ENCODE measurements at places on chromosomes 1 and 21. TPM values are rescaled to one million over a fixed set of nuclear protein-coding genes. Genes with fewer than 3 reads are reported as not detected.
A peak's percentile ranks its signal among the peaks of the same experiment; 100 is the strongest.

DNA sequence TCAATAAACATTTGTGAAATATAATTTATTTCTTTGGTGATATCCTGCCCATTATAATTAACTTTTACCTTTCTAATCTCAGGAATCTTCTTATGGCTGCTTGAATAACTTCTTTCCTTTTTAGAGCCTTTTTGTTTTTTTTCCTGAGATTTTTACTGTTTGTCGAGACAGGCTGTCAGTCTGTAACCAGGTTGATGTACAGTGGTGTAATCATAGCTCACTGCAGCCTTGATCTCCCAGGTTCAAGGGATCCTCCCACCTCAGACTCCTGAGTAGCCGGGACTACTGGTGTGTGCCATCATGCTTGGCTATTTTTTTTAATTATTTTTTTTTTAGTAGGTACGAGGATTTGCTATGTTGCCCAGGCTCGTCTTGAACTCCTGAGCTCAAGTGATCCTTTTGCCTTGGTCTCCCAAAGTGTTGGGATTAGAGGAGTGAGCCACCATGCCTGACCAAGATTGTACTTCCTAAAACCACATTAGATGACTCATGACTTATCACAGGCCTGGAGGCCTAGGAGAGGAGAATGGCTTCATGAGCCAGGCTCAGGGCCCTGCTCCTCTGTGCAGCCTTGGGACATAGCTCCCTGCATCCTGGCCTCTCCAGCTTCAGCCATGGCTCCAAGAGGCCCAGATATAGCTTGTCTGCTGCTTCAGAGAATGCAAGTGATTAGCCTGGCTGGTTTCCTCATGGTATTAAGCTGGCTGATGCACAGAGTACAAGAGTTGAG is 48.6 kb downstream of the CTH start:
- DNase-seq: peak; percentile 61

- DNase-seq: no peak
These were observed 41.5 kb downstream of the KRTAP10-1 start for GRCh38 chr21:44498280-44499210.

FTCD gene
- not detected for total RNA-seq

GRCh38 chr1:15152318-15153183 is 996 bp upstream of the TMEM51 start:
- peak; percentile 91 for DNase-seq

TEX38 gene
- not detected for total RNA-seq

OR6K6 gene
- total RNA-seq: not detected

DNA sequence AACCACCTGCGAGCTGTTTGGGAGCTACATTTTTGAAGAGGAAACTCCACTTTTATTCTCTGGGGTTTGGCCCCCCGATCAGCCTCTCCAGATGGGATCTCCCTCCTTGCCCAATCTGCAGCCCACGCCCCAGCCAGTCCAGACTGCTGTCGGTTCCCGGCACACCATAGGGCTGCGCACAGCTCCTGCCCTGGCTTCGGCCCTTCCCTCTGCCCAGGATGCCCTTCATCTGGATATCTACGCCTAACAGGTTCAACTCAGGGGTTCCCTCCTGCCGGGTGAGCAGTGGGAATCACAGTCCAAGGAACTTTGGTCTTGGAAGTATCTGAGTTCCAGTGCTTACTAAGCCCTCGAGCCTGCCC is 135.3 kb downstream of the KAZN start:
- no peak for DNase-seq

GRCh38 chr1:54160351-54160750 is 7.6 kb upstream of the CDCP2 start:
- no peak for DNase-seq

ATP1A4 gene
- not detected for total RNA-seq

- no peak for DNase-seq
These were observed 24.8 kb upstream of the CLDN8 start for GRCh38 chr21:30240661-30241060.

TMPRSS3 gene
- not detected for total RNA-seq

DCDC2B gene
- not detected for total RNA-seq

ARID1A gene
- total RNA-seq: 12.6 TPM

A3GALT2 gene
- total RNA-seq: not detected

PTGS2 gene
- total RNA-seq: 8.7 TPM

DNA sequence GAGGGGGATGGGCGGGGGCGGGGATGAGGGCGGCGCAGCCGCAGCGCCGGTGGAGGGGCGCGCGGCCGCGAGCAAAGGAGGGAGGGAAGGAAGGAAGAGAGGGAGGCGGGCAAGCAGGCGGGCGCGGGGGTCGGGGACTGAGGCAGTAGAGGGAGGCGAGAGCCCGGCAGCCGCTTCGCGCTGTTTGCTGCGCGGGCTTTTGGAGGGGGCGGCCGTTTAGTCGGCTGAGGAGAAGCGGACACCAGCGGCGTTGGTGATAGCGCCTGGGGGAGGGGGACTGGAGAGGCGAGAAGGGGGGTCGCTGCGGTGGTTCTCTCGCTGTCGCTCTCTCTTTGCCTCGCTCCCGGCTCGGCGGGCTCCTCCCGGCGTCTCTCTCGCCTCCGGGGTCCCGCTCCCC is at the start of gene HS2ST1:
Gene HS2ST1, plus strand, starts transcription at position 35 of the 397 bp plus-strand sequence.
- DNase-seq: no peak

SLC25A34 gene
- total RNA-seq: 0.40 TPM

- DNase-seq: no peak
These were observed 1397.0 kb upstream of the ADGRL4 start for GRCh38 chr1:80403471-80403893.

GRCh38 chr21:42198929-42199867 is 19.7 kb upstream of the ABCG1 start:
- peak; percentile 41 for DNase-seq

DNA sequence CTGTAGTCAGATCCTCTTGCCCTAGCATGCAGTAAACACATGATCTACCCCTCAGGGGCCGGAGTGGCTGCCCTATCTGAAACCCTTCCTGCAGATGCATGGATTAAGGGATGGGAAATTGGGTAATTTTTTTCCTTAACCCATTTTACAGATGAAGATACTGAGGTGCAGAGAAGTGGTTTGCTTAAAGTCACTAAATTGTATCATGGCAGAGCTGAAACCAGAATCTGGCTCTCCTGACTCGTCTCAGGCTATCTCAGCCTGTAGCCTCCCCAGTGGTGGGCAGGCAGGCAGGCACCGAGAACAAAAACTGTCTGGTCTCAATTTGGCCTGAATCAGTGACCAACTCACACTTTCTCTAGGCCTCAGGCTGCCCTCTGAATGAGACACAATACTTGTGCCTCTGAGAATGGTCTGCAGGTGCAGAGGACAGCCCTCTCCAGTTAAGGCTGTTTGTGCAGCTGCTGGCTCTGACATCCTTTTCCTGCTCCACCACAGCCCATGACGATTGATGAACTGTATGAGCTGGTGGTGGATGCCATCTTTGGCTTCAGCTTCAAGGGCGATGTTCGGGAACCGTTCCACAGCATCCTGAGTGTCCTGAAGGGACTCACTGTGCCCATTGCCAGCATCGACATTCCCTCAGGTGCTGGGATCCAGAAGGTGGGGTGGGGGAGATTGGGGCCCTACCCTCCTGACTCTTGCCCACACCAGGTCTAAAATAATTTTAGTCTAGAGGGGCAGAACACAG is 1.5 kb downstream of the NAXE start:
- no peak for DNase-seq

GRCh38 chr1:87132284-87132870 is 196.3 kb upstream of the LMO4 start:
- no peak for DNase-seq

GRCh38 chr1:167708940-167709389 is 12.8 kb upstream of the MPZL1 start:
- DNase-seq: peak; percentile 61

DNA sequence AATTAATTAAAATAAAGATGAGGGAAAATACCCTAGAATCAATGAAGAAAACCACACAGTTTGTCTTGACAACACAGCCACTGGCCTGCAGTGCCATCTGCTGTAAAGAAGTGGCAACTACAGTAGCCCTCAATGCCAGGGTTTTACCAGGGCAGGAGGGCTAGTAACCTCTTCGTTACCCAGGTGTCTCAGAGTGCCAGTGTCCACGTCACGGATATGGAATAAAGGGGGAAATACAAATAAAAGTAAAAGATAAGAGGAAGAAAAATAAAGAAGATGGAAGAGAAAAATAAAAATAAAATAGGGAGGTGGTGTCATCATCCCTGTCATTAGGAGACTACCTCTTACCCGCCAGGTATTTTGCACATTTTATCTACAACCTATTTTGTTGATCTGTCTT is 14.2 kb upstream of the SLC44A3 start:
- DNase-seq: peak; percentile 77

DNA sequence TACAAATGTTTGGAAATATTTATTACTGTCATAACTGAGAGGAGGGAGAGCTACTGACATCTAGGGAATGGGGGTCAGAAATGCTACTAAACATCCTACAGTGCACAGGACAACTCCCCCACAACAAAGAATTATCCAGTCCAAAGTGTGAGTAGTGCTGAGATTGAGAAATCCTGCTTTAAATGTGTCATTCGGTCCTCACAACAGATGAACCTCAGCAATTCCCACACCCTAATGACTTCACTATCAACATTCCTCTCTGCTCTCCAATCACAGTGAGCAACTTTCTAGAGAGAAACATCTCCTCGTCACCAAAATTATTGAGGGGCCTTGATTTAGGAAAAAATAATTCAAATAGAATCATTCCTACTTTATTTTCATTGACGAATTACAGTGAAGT is 18.0 kb downstream of the OMA1 start:
- DNase-seq: peak; percentile 17

- peak; percentile 83 for DNase-seq
These were observed 65.7 kb downstream of the NENF start for GRCh38 chr1:212498283-212499040.

- no peak for DNase-seq
These were observed 33.5 kb upstream of the TNFSF4 start for GRCh38 chr1:173240609-173241008.

- DNase-seq: no peak
These were observed 27.9 kb downstream of the S1PR1 start for GRCh38 chr1:101264697-101265096.

EPHX1 gene
- 8.8 TPM for total RNA-seq

KRTAP19-5 gene
- not detected for total RNA-seq

NBPF4 gene
- 0.46 TPM for total RNA-seq

DNA sequence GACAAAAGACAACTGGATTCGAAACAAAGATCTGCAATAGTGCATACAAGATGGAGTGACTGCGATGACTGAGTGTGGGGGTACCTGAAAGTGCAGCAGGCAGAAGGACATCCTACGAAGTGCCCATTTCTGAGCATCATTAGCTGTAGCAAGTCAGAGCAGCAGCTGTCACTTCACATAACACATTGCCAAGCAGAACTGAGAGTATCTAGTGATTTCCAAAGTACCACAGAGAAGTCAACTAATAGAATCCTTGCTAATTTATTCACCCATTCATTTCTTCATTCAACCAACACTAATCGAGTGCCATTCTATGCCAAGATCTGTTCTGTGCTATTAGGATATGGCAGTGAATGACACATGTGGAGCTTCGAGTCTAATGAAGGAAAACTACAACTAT is 31.6 kb upstream of the CAMSAP2 start:
- no peak for DNase-seq

DNA sequence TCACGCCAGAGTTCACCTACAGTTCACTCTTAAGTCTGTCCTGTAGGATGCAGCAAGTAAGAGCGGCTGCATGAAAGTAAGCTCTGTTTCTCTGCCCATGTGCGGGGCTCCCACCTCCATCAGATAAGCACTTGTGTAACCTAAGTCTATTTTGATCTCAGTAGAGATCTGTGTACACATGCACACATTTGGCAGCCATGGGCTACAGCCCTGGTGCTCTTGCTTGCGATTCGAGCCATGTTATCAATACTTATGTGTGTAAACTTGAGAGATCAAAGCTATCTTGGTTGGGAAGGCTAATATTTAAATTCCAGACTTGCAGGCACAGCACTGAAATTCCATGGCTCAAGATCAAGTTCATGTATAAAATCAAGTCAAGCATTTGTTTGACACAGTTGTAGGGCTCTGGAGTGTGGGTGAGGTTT is 244.7 kb upstream of the FGGY start:
- no peak for DNase-seq

SIM2 gene
- 12.9 TPM for total RNA-seq

LPAR3 gene
- 1.4 TPM for total RNA-seq

- DNase-seq: no peak
These were observed 44.7 kb upstream of the LAX1 start for GRCh38 chr1:203720242-203720641.

LCE3D gene
- total RNA-seq: not detected

KCNH1 gene
- total RNA-seq: 3.0 TPM

Data from Daoy (cell line).